ENCODE measurements at places on chromosomes 1 and 21.
A peak's percentile ranks its signal among the peaks of the same experiment; 100 is the strongest.

GRCh38 chr1:64986903-64987871, 20.8 kb upstream of the JAK1 start:
- peak; percentile 71 for DNase-seq

GRCh38 chr1:57536749-57537423, 113.0 kb upstream of the DAB1 start:
- no peak for DNase-seq

DNA sequence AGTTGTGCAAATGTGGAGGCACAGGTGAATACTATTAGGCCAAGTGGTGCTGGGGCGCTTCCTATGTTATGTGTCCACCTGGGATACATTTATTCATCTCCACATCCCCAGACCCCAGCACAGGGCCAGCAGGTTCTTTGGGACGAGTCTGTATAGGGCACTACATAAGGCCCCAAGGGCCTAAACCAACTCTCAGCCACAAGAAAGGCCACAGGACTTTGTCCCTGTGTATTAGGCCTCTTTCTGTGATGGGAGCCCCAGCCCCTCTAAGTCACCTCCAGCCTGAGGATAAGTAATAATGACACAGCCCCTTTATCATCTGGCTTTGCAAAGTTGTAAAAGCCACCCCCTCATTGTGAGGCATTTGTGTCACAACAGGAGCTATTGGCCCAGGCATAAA, 79.2 kb upstream of the CD1D start:
- DNase-seq: no peak

GRCh38 chr1:236545621-236546169, 21.9 kb downstream of the LGALS8 start:
- DNase-seq: no peak

- peak; percentile 18 for DNase-seq
These were observed 641 bp upstream of the ZBTB21 start for GRCh38 chr21:42010507-42011495.

DNA sequence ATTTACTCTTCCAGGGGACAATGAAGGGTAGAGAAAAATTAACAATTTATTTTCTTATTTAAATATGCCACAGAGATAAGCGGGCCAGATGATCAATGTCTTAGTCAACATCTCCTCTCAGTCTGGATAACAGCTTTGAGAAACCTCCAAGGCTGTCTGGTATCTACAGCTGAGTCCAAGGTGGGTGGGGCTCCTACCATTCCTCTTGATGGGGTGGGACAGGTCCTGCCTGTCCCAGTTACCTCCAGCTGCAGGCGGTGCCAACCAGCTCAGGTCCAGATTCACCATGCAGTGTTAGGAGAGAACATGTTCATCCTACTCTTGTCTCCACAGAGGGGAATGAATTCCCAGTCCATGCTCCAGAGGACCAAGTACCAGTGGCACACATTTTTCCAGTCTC, 21.1 kb downstream of the CSMD2 start:
- no peak for DNase-seq

GRCh38 chr21:17560377-17561025, 47.7 kb downstream of the CXADR start:
- no peak for DNase-seq

DNA sequence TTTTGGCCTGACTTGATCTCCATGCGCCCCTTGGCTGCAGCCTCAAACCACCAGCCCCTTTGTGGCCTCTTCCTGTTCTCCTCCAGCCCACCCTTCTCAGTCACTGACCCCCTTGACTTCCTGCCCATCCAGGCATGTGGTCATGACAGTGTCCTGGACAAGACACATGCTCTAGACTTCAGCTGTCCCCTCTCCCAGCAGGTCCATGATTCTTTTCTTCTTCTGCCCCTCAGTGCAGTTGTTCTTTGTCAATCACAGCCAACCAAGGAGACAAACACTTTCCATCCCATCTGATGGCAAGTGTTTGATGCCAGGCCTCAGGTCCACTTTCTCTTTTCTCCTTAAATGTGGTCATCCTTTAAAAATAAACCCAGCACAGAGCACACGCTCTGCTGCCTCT, 49.7 kb downstream of the SYT6 start:
- no peak for DNase-seq

DNA sequence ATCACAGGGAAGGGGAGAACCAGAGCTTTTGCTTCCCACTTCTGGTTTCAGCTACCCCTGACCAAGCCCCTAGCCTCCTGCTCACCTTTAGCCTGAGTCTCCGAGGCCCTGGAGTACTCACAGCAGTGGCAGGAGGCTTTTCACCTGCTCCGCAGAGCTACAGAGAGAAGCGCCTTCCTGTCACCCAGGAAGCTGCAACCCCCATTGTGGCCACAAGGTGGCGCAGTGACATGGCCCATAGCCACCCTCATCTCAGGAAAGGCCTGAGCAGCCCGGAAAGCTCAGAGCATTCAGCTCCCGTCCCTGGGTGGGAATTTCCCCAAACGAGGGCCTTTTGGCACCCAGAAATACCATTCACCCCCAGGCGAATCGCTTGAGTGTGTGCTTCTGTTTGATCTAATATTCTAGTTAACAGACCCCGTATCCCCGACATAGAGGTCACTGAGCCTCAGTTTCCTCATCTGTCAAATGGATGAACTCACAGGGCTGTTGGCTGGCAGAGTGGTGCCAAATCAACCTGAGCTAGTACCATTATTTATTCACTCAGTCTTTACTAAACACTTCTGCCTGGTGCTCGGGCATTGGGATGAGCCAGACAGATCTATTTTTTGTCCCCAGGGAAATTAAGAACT, 25.3 kb downstream of the A3GALT2 start:
- DNase-seq: peak; percentile 64

DNA sequence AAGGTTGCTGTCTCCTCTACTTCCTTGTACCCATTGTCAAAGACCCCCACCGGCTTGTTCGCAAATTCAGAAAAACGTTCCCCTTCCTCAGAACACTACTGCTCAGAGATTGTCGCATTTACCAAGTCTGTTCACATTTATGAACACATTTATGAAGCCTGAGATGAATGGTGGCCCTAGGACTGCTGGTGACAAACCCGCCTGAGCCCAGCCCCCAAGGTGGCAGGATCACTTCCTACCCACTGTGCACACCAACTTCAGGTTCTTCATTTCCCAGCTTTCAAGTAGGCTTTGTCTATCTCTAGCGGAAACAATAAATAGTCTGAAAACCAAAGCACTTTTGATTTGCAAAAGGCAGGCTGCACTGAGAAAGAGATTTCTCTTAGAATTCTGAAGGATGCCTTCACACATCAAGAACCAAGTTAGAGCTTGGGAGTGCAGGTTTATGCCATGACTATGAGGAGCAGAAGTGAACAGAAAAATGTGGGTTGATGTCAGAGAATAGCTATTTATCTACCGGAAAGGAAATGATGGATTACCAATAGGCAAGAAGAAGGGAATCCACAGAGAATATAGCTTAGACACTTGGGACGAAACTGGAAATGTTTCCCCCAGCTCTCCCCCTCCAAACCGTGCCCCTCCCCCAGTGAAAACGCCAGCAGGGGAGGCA, 200.5 kb downstream of the TOMM20 start:
- no peak for DNase-seq

GRCh38 chr1:206800411-206800810, 28.1 kb upstream of the IL10 start:
- DNase-seq: no peak

- DNase-seq: no peak
These were observed 43.4 kb downstream of the KIAA1614 start for GRCh38 chr1:180956028-180956640.

GRCh38 chr1:227069490-227069889, 129.4 kb downstream of the COQ8A start:
- no peak for DNase-seq

GRCh38 chr1:226487921-226488320, 60.6 kb upstream of the STUM start:
- DNase-seq: no peak

- no peak for DNase-seq
These were observed 3.3 kb downstream of the GPR153 start for GRCh38 chr1:6257541-6258069.

- no peak for DNase-seq
These were observed 56.6 kb downstream of the OLIG1 start for GRCh38 chr21:33126569-33126968.

DNA sequence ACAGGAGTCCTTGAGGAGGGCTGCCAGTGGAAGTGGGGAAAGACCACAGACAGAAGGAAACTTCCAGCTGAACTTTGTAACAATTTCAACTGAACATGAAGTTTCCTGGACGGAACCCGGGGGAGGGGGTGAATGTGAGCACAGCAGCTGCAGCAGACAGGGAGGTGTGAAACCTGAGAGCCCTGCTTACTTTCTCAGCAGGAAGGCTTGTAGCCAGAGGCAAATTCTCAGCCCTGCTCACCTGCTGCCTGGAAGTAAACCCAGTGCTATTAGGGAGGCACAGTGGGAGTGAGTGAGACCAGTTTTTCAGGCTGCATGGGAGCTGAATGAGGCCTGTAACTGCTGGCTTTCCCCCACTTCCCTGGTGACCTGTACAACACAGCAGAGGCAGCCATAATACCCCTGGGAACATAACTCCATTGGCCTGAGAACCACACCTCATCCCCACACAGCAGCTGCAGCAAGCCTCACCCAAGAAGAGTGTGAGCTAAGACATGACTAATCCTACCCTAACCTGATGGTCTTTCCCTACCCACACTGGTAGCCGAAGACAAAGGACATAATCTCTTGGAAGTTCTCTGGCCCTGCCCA, 9.6 kb upstream of the SPRR2F start:
- no peak for DNase-seq

GRCh38 chr1:184486761-184487445, 100.1 kb downstream of the C1orf21 start:
- DNase-seq: no peak

DNA sequence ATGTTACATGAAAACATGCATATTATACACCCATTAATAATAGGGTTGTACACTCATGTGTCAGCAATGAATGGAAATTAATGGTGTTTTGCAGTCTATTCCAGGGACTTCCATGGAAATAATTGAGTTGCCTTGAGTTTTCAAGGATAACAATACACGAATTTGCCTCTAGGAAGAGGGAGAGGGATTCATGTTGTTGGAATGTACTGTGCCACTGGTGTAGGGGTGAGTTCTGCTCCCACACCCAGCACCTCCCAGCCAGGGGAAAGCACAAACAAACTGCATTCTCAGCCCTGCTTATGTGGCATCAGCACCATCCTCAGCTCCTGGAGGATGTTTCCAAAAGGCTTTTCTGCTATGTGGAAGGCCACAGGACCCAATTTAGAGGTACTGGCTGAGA, 57.8 kb downstream of the BCAR3 start:
- DNase-seq: no peak

- no peak for DNase-seq
These were observed 21.2 kb upstream of the THRAP3 start for GRCh38 chr1:36203027-36203553.

DNA sequence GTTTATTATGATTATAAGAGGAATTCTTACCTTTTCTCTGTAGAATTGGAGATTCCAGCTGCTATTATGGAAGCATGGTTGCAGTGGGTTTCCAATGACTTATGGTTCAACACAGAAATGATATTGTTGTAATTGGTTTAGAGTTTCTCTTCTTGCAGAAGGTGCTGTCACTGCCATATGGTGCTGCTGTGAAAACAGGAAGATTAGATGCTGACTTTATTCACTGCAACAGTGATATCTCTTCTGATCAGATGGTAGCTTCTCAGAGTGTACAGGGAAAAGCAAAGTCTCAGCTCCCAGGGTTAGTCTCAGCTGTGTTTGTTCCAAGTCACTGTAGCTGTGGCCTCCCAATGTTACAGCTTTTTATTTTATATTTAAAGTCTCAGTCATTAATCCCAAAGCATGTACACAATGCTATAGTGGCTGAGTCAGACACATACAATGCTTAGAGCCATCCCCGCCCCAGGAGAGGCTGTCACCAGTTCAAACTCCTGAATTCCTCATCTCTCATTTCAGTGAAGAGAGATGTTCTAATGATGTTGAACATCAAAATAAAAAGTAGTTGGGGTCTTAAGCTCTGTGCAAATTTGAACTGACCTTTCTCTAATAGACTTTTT, 42.7 kb upstream of the RGS2 start:
- no peak for DNase-seq

DNA sequence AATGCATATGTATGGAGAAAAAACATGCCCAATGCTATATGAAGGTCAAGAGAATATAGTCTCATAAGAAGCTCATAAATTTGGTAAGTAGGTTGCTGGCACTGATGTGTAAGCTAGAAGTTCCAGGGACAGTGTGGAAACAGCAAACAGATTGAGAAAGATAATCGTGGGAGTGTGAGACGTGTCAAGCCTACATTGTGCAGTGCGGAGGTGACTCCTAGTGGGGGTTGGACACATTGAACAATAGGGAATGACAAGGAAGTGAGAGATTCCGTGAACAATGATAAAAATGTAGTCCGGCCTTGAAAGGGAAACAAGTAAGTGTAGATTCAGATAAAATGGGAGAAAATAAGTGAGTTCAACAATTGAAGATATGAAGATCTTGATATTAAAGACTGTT, 788.4 kb upstream of the PRMT6 start:
- no peak for DNase-seq

DNA sequence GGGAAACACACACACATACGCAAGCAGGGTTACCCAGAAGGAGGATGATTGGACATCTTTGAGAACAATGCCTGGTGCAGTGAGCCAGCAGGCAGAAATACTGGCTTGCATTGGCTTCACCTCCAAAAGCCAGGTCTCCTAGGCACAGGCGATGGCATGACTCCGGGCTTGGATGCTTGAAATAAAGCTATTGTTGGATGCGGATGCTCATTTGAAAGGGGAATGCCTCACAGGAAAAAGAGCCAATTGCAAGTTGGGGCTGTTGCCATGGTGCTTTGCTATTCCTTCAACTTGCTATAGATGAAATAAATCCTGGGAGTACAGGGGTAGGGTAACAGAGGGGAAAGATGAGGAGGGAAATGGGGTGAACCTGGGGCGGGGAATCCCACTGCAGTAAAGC, 180.7 kb upstream of the SGIP1 start:
- DNase-seq: no peak

- DNase-seq: peak; percentile 28
These were observed 2.4 kb upstream of the IBA57 start for GRCh38 chr1:228163007-228163753.

GRCh38 chr1:233738850-233739249, 124.9 kb downstream of the KCNK1 start:
- no peak for DNase-seq

GRCh38 chr1:192675716-192676115, 39.8 kb downstream of the RGS13 start:
- no peak for DNase-seq

- no peak for DNase-seq
These were observed 58.5 kb upstream of the KLHDC7A start for GRCh38 chr1:18422076-18422777.

DNA sequence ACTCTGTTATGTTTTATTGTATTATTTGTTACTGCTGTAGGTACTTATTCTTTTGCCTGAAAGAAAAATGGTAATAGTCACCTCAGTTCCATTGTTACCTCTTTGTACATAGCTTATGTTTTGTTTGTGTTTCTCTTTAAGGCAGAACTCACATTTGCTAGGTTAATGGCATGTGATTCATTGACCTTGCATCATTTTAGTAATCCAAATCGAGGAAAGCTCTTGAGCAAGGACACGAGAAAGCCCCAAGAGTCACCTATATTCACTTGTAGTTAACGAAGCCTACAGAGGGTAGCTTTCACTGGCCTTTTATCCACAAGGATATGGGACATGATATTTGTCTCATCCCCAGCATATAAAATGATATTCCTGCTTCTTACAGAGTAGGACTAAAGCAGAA, 1765.2 kb downstream of the NCAM2 start:
- DNase-seq: no peak

- no peak for DNase-seq
These were observed 1069.4 kb upstream of the ADGRL2 start for GRCh38 chr1:80731241-80731894.
